Mesothelial cell of epicardium (in vitro differentiated cells): ENCODE measurements at places on chromosomes 12 and 14. TPM values are rescaled to one million over a fixed set of nuclear protein-coding genes. Genes with fewer than 3 reads are reported as not detected.
A peak's percentile ranks its signal among the peaks of the same experiment; 100 is the strongest.

DNA sequence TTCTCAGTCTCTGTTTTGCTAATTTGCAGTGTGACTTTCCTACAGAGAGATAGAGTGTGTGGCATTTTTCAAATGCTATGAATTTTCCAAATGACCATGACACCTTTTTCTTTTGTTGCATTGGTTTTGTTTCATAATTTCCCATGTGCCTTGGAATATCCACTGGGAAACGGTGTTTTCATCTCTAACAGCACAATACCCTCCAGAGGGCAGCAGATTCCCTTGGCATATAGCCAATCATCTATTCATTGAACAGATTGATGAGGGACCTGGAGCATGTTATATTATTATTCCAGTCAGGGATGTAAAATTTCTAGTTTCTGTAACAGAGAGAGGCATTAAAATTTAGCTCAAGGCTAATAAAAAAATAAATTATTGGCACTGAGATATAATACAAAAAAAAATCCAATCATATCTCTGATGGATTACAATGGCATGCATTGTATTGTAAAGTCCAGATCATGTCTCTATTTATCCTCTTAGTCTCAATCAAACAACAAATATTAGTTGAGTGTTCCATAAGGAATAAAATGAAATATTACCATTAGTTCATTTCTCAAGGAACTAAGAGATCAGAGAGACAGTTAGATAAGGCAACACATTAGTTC, 29.6 kb upstream of the NTN4 start:
- peak; percentile 42 for DNase-seq

DNA sequence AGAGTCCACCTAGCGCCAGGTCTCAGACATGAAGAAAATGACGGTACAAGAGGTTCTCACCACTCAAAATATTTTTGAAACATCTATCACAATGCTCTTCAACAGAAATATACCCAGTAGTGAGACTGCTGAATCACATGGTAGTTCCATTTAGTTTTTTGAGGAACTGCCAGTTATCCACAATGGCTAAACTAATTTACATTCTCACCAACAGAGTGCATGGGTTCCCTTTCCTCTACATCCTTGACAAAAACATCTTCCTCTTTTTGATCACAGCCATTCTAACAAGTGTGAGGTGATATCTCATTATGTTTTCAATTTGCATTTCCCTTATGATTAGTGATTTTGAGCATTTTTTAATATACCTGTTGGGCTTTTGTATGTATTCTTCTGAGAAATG, 5.7 kb upstream of the GPR65 start:
- no peak for DNase-seq

DNA sequence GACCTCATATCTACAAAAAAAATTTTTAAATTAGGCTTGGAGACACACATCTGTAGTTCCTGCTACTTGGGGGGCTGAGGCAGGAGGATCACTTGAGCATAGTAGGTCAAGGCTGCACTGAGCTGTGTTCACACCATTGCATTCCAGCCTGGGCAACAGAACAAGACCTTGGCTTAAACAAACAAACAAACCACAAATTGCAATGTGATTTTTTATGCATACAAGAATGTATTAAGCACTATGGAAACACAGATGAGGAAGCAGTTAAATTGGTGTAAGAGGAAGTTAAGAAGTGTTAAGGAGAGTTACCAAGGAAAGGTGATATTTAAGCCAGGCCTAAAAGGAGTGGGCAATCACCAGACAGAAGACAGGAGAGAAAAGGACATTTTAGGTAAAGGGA, 83.6 kb upstream of the HECTD1 start:
- DNase-seq: no peak

DNA sequence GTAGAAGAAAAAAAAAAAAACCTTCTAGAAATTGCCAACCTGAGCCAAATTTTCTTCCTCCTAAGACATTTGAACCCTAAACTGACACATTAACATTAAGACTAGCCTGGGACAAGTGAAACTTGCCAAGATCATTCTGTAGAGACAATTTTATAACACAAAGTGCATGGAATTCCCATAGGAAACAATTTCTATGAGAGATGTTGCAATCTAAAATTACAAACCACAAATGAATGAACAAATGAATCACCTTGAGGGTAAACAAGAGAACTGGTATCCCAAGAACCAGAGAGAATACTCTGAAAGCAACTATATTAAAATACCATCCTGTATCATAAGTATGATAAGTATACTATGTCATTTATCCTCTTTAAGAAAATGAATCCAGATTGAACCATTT, 165.3 kb downstream of the DICER1 start:
- no peak for DNase-seq

DNA sequence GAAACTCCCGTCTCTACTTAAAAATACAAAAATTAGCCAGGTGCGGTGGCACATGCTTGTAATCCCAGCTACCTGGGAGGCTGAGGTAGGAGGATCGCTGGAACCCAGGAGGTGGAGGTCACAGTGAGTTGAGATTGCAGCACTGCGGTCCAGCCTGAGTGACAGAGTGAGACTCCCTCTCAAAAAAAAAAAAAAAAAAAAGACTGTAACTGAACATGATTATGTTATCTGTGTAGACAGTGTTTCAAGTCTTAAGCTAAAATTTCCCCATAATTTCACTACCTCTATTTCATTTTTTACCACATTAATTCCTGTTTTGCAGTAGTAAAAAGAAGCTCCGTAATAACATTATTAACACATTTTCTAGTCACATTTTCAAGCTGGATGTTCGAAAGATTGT, 5.4 kb downstream of the PLBD1 start:
- DNase-seq: no peak

DNA sequence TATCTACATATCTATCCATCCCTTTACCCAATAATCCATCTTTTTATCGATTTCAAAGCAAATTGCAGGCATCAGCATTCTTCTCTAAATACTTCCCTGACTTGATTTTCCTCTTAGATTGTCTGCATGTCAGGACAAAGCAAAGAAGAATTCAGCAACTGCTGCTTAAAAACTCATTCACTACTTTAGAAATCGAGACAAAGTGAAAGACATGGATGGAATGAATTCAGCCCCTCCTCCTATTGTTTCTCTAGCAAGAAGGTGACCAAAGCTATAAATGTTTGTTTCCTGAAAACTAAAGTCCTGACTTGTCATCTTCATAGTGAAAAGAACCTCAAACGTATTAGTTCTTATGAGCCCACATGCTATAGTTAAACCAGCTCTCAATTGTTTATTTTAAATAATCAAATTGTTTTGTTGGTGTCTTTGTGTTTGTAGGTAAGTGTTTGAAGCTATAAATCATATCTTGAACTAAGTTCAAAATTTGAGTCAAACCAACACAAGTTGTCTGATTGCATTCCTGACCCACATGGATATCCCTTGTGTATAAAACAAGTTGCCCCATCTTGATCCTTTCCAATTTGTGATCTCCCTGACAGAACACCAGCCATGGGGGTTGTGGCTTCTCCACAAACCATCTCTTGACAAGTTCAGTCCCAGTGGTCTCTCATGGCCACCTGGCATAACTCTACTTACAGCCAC, 58.6 kb upstream of the ARHGAP5 start:
- no peak for DNase-seq

DNA sequence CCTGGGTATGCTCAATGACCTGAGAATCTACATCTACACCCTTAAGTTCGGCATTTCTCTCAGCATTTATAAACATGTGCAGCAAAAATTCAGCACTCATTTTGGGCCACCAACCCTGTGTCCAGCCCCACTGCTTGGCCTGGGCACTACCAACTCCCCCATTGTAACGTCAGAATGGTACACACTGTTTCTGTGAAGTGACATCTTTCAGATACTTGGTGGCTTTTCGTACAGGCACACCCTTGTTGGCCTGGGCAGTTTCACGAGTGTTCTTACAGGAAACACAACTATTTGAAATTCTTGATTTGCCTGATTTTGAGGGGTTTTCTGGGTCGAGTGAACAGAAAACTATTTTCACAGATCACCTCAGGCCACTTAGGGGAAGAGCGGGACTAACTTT, 46.0 kb downstream of the TSHR start:
- no peak for DNase-seq

DNA sequence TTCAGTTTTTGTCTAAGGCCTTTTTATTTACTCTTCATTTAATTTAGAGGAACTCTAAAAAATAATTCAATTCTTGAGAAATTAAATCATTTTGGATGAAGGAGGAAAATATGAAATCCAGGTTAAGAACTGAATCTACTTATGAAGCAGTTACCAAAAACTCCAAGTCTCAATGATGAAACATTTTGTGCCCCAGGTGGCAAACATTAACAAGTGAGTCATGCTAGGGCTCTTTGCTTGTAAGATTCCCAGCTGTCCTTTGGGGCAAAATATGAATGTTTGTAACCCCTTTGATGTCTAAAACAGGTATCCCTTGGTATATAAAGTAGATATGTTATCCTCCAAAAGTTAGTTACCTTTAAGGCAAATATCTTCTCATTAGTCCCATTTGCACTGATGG, 202.4 kb downstream of the NEDD1 start:
- no peak for DNase-seq

GRCh38 chr12:44403185-44403584, 472.9 kb downstream of the NELL2 start:
- DNase-seq: no peak

GRCh38 chr14:77139540-77140358, 1.8 kb downstream of the ZDHHC22 start:
- no peak for DNase-seq

FGF6 gene
- not detected in 3 replicates for total RNA-seq

GNS gene
- 66.1 to 68.0 TPM (median 67.4 TPM) in 3 replicates for total RNA-seq

LMNTD1 gene
- 0.54 TPM in 1 of 3 replicates, not detected in the others for total RNA-seq

CNIH1 gene
- 95.8 to 101 TPM (median 97.6 TPM) in 3 replicates for total RNA-seq

IL22 gene
- not detected in 3 replicates for total RNA-seq

PAX9 gene
- total RNA-seq: not detected in 3 replicates

ACACB gene
- total RNA-seq: 15.4 to 18.2 TPM (median 16.4 TPM) in 3 replicates

PROX2 gene
- total RNA-seq: not detected in 3 replicates

ACSS3 gene
- 22.9 to 24.3 TPM (median 23.4 TPM) in 3 replicates for total RNA-seq

RNASE2 gene
- not detected in 3 replicates for total RNA-seq
